ENCODE measurements at places on chromosomes 1 and 21.

- no peak for DNase-seq
Observed at GRCh38 chr1:232249861-232250777, 379.8 kb downstream of the SIPA1L2 start.

- DNase-seq = no peak
Observed at GRCh38 chr1:188343914-188344313, 1515.2 kb downstream of the PLA2G4A start.

DNA sequence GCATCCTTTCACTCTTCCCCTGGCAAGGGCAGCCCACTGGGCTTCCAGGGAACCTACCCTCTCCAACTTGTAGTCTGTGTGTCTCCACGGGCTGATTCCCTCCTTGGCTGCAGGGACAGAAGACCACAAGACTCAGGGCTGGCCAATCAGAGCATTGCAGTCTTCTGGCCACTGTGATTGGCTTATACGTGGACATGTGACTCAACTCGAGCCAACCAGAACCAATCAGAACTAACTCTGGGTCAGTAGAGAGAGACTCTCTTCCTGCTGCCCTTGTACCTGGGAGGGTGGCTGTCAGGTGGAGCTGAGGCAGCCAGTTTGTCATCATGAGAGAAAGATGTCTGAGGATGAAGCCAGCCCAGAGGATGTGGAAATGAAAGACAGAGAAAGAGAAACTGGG lies 64.0 kb downstream of the DHRS3 start:
- DNase-seq = no peak

DNA sequence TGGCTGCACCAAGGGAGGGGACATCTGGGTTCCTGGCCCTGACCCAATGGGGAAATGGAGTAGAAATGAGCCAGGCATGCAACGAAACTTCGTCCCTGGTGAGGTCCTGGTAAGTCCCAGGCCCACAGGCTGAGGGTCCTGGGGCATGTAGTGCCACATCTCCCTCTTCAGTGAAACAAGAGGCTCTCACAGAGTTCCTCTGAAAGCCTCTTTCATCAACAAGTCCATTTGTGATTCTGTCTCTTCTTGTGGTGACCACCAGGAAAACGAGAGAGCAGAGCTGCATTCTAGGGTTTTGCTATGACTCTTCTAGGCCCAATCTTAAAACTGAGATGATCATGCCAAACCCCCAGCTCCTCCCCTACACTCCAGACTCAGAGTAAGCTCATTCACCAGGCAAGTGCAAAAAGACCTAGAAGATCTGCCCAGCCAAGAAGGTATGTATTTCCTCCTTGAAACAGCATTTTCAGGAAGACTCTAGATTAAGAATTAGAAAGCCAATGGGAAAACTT lies 24.3 kb upstream of the RNF220 start:
- no peak for DNase-seq

- DNase-seq = no peak
Observed at GRCh38 chr1:65890201-65890843, 97.6 kb downstream of the PDE4B start.

DNA sequence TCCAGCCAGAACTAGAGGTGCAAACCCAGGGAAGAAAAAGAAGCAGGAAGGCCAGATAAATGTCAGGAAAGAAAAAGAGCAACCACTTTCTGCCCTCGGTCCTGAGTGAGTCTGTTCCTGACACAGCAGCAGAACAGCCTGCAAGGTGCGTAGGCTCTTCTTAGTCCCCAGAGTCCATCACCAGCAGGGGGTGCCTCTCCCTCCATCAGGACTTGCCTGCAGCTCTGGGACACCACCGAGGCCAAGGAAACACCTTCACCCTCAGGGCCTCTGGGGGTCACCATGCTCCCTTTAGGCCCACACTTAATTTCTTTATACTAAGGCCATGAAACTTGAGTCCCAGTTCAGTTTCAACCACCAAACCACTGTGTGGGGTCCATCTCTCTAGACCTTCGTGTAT lies 43.7 kb upstream of the NFASC start:
- DNase-seq = no peak

- no peak for DNase-seq
Observed at GRCh38 chr1:172977296-172978017, 73.3 kb downstream of the TNFSF18 start.

DNA sequence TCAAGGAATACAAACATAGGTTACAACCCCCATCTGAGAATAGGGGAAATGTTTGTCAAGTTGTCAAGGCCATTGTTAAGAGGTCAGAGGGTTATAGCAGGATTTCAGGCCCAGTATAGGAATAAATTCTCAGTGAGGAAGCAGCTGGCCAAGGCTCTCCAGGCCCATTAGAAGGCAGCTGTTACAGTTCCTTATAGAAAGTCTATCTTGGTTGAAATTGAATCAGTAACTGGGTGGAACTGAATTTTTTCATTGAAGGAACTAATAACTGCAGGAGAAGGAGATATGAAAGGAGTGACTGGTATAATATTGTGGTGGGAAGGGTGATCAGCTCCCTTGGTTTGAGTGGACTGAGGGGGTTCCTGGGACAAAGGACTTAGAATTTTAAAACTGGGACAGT lies 134.1 kb downstream of the CYYR1 start:
- DNase-seq = no peak

DNA sequence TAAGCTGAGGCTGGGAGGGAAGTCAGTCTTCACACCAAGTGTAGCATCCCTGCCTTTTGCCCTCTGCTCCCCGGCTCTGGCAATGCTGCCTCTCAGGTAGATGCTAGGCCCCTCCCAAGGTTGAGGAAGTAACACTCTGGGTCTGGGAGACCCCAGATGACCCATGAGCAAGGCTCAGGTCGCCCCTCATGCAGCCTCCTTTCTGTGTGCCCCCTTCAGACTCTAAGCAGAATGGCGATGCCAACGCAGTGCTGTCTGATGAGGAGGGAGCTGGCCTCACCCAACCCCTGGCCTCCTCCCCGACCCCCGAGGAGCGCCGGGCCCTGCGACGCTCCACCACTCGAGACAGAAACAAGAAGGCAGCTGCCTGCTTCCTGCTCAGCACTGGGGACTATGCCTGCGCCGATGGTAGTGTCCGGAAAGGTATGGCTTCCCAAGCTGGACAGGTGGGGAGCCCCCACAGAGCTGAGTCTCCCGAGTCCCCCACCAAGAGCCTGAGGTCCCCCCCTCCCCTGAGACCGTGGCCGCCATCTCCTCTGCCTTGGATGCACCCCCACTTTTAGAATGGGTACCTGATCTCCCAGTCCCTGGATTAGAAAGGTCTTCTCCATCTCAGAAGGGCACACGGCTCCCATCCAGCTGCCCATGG lies 15.8 kb downstream of the KCNC4 start:
- DNase-seq = no peak

GRCh38 chr1:27348861-27349783 lies 7.3 kb downstream of the SYTL1 start:
- DNase-seq = peak; percentile 47

GRCh38 chr1:100152271-100152670 lies 19.3 kb downstream of the TRMT13 start:
- DNase-seq = no peak

DNA sequence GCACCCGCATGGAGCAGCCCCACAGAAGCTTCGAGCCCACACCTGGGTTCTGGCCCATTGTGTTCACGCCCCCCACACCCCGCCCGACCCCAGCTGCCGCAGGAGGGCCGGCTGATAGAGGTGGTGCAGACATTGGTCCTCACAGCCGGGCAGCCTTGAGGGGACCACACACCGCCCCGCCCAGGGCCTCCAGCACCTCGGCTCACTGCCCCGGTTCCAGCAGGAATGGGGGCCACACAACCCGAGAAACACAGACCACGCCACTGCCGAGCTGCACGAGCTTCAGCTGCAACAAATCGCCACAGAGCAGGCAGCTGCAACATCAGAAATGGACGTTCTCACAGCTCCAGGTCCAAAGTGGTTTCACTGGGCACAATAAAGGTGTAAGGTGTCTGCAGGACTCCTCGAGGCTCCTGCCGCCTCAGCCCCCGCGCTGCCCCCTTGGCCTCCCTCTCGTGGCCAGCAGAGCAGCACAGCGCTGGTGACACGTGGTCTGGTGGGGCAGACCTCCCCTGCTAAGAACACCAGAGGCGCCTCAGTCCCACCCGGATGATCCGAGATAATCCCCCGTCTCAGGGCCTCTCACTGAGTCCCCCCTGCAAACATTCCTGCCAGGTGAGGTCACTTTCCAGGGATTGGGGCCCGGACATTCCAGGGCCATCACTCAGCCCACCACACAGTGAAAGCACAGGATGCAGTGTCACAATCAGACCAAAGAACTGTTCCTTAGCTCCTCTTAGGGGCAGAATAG lies 62.3 kb upstream of the ADARB1 start:
- peak; percentile 72 for DNase-seq

- DNase-seq = no peak
Observed at GRCh38 chr1:226482196-226482595, 66.4 kb upstream of the STUM start.

Data from LoVo (cell line).